Non-pigmented ciliary epithelial cell (primary cell): ENCODE measurements at places on chromosomes 1 and 21.

- no peak for DNase-seq
Measured at GRCh38 chr1:15245593-15246360, 1.2 kb upstream of the FHAD1 start.

DNA sequence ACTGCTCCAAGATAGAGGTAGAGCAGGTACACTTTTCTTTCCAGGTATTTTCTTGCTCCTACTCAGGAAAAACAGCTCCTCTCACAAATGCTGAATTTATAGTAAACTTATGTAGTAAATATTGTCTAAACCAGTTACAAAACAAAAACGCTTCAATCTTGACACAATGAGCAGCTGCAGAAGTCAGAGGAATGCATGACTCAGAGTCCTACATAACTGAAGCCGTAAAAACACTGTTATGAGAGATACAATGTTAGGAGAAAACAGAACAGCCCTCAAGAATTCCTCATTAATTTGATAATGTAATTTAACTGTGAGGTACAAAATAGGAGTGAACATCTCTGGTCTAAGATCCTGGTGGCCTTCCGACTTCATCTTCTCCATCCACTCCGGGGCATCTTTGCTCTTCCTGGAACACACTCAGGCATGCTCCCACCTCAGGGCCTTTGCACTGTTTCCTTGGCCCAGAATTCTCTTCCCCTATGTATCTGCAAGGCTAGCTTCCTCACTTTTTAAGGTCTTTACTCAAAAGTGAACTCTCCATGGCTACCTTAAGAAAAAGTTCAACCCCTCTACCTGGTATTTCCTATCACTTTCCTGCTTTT is 138.5 kb downstream of the SLC45A1 start:
- DNase-seq, result no peak

DNA sequence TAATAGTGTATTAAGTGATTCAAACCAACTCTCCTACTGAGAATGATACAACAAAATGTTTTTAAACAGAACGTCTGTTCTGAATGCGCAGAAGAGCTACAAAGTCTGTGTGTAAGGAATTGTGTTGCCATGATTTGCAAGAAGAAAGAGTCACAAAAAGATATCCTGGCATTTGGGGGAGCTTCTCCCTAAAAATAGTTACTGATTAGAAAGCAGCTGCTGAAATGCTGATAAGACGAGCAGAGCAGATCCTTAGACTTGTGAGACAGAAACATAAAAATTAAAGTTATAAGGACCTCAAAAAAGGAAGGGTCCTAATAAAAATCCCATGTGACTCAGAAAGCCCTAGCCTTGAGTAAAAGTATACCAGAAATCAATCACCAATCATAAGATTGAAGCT is 54.9 kb upstream of the CRB1 start:
- no peak for DNase-seq

DNA sequence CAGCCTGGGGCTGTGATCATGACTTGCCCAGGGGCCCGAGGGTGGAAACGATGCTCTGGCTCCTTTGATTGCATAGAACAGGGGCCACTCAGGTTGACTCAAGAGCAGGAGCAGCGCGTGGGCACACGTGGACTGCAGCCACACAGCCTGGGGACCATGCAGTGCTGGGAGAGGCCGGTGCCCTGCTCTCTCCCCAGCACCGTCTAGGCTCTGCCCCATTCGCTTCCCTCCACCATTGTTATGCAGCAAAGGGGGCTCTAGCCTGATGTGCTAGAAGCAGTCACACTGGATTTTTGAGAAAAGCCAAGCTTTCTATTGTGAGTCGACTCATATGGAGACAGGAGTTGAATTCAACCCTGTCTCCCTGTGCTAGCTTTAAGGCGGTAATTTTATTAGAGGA is 8.7 kb downstream of the PINK1 start:
- no peak for DNase-seq

DNA sequence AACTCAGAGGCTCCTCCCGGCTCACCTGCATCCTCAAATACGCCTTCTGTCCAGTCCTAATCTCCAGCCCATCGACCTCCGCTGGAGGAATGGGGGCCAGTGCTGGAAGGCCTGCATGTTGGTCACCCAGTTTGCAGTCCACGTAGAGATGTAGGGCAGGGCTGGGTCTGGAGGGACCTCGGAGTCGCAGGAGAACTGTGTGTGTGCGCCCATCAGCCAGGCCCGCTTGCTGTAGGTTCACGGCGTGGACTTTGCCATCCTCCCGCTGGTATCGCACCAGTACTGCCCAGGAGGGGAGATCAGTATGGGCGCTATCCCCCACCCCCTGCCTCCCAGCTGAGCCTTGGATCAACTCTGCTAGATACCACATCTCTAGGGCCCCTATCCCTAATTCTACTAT is 2.7 kb downstream of the THBS3 start:
- DNase-seq, result no peak

GRCh38 chr1:212915245-212916091 is 34.9 kb upstream of the VASH2 start:
- no peak for DNase-seq

DNA sequence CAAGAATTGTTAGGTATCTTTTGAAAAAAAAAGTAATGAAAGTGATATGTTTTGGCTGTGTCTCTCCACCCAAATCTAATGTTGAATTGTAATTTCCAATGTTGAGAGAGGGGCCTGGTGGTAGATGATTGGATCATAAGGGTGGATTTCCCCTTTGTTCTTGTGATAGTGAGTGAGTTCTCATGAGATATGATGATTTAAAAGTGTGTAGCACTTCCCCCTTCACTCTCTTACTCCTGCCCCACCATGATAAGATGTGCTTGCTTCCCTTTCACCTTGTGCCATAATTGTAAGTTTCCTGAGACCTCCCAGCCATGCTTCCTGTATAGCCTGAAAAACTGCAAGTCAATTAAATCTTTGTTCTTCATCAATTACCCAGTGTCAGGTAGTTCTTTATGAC is 70.7 kb downstream of the XCL2 start:
- no peak for DNase-seq

DNA sequence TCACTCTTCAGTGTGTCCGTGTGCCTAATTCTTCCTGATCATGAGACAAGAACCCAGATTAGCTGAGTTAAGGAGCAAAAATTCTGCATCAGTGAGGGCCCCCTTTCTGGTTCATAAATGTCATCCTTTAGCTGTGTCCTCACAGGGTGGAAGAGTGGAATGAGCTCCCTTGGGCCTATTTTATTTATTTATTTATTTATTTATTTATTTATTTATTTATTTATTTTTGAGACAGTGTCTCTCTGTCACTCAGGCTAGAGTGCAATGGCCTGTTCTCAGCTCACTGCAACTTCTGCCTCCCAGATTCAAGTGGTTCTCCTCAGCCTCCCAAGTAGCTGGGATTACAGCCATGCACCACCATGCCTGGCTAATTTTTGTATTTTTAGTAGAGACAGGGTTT is 131.7 kb downstream of the PATJ start:
- no peak for DNase-seq

DNA sequence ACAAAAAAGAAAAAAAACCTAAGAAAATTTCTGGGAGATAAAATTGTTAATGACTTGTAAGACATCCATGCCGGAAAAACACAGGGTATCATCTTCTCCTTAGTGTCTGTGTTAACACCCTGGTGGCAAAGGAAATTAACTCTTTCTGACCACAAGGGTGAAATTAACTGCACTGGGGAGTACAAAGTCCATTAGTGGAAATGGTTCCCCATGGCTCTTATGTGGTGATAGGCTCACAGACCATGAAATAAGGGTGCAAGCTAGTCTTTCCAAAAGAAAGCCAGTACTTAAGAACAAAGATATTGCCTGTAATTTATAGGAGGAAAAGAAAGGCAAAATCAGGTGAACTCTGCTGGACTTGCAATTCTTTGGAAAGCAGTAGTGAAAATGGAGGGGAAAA is 185.4 kb downstream of the LRRIQ3 start:
- no peak for DNase-seq

GRCh38 chr1:210347112-210347511 is 18.4 kb downstream of the HHAT start:
- no peak for DNase-seq

GRCh38 chr1:66506991-66507390 is 27.0 kb upstream of the SGIP1 start:
- no peak for DNase-seq

- no peak for DNase-seq
Measured at GRCh38 chr1:186772228-186772627, 56.5 kb upstream of the PLA2G4A start.

- DNase-seq, result no peak
Measured at GRCh38 chr1:98203466-98203865, 282.6 kb upstream of the DPYD start.

DNA sequence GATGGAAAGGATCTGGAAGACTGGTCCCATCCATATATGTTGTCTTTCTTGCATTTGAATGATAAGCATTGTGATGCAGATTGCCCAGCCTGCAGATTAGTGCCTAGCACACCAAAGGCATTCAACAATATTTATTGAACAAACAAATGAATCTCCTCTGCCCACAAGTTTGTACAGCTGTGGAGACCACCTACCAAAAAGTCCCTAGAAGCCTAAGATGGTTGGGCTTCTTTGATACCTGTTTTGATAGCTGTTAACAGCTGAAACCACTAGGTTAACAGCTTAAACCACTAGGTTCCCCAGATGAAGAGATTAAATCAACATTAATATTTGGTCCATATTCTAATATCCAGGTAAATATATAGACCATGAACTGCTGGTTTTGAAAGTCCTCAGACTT is 9.8 kb downstream of the DUSP10 start:
- DNase-seq, result no peak

- DNase-seq, result no peak
Measured at GRCh38 chr1:41908288-41908895, 10.3 kb downstream of the HIVEP3 start.

DNA sequence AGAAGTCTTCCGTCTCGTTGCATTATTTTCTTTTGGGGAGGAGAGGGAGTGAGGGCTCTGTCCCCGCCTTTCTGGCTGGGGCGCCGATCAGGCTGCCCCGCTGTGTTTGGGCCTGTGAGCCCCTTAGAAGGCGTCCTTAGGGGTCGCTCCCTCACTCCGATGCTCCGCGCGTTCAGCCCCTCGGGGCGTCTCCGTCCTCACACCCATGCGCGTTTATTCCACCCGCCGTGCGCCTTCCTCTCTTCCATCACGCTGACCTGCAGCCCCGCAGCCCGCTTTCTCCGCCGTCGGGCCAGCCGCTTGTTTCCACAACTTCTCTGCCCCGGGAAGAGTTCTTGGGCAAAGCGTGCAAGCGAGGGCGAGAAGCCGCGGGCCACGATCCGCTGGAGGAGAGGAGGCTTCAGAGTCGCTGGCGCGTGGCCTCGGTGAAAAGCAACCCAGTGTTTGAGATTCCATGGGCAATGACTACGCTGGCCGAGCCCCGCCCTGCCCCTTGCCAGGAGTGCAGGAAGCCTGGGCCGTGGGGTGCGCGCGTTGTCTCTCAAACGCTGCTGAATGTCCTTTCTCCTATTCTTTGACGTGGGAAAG is 27.7 kb downstream of the TRIM11 start:
- DNase-seq, result no peak

- no peak for DNase-seq
Measured at GRCh38 chr1:117164209-117164608, 42.7 kb upstream of the TRIM45 start.

DNA sequence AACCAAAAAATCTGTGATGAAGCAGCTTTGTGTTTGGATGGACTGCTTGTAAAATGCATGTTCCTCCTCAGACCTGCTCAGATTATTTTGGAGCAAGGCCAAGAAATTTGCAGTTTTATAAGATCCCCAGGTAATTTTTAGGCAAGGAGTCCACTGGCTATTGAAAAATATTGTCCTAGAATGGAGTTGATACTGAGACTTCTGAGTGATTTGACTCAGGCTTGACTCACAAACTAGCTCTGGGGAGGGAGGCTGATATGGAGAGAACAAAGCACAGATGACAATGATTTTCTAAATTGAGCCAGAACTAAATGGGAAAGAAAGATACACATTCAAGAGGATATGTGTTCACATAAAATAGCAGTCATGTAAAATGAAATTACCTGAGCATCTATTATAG is 36.7 kb downstream of the AGL start:
- DNase-seq, result no peak

DNA sequence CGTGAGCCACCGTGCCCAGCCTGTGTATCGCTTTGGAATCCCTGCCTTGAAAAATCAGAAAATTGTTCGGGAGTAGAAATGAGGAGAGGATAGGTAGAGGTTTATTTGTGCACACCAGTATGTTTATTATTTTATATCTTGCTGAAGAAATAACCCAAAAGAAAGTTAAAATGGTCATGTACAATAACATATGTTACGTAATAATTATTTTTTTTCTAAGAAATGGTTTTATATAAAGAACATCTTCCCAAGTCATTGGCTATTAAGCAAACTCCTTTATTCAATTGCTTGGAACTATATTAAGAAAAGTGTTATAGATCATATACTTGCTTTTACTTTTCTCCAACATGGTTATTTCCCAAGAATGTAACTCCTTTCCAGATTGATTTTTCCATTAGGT is 171.8 kb downstream of the PHTF1 start:
- no peak for DNase-seq

DNA sequence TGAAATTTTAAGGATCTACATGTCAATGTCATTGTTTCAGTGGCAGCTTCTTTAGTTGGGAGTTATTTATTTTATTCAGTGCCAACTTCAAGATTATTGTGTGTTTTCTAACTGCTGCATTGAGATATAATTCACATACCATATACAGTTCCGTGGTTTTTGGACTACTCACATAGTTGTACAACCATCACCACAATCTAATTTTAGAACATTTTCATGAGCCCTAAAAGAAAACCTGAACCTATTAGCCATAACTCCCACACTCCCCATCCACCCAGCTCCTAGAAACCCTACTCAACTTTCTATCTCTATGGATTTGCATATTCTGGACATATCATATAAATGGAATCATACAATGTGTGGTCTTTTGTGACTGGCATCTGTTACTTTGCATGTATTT is 220.0 kb downstream of the LRRC40 start:
- DNase-seq, result no peak

GRCh38 chr1:84192681-84193080 is 48.6 kb downstream of the PRKACB start:
- no peak for DNase-seq

DNA sequence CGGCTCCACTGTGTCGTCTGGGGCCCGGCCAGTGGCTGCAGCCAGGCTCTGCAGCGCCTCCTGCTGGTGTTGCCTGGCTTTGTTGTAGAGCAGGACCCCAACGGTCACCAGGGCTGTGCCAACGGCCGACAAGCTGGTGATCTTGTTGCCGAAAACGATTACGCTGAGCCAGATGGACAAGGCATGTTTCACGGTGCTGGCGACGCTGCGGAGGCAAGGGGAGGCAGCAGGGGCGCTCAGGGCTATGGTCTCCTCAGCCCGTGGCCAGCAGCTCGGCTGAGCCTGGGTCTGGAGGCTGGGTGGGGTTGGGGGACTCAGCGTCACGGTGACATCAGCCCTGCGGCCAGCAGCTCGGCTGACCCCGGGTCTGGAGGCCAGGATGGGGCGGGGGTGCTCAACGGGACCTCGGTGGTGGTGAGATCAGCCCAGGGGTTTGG is 7.0 kb upstream of the CDK11B start:
- no peak for DNase-seq

- DNase-seq, result no peak
Measured at GRCh38 chr1:31934706-31935629, 3.2 kb downstream of the PTP4A2 start.
